ENCODE measurements at places on chromosomes 13 and 19. TPM values are rescaled to one million over a fixed set of nuclear protein-coding genes. Genes with fewer than 3 reads are reported as not detected.

Gene ACER1
- not detected for total RNA-seq

Gene HCST
- total RNA-seq: not detected

Gene KASH5
- total RNA-seq: 0.27 TPM

Gene SCGB2B2
- not detected for total RNA-seq

Gene FAM216B
- total RNA-seq: 0.55 TPM

Gene IFNL1
- total RNA-seq: not detected

Gene ZNF93
- total RNA-seq: 27.5 TPM

Gene DACT3
- 18.5 TPM for total RNA-seq

Measured in camera-type eye (tissue), 1 donor.